ENCODE measurements at places on chromosomes 16 and 17.

DNA sequence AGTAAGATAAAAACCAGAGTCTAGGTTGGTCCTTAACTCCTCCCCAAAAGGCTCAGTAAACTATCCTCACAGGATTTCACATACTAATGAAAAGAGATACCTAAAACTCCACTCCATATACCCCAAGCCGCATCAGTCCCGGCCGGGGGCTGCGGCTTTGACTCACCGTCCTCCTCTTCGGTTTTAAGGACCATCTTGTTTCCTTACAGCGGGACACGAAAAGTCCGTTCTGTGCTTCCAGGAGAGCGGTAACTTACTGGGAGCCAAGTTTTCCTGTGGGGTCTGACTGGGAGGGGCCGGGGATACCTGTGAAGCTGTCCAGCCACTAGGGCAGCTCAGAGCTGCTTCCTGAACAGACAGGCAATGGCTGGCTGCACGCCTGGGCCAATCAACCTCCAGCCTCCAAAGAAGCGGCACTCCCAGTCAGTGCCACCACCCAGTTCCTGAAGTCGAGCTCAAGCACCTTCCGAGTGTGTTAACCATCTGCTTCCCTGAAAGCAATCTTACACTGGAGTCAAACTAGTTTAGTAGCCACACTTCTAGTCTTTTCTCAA, 45.5 kb downstream of the CYTH1 start:
- DNase-seq: no peak

- DNase-seq: no peak
These were observed 673 bp upstream of the CHD9 start for GRCh38 chr16:53053967-53054669.

GRCh38 chr16:62253966-62254365, 217.7 kb upstream of the CDH8 start:
- no peak for DNase-seq

DNA sequence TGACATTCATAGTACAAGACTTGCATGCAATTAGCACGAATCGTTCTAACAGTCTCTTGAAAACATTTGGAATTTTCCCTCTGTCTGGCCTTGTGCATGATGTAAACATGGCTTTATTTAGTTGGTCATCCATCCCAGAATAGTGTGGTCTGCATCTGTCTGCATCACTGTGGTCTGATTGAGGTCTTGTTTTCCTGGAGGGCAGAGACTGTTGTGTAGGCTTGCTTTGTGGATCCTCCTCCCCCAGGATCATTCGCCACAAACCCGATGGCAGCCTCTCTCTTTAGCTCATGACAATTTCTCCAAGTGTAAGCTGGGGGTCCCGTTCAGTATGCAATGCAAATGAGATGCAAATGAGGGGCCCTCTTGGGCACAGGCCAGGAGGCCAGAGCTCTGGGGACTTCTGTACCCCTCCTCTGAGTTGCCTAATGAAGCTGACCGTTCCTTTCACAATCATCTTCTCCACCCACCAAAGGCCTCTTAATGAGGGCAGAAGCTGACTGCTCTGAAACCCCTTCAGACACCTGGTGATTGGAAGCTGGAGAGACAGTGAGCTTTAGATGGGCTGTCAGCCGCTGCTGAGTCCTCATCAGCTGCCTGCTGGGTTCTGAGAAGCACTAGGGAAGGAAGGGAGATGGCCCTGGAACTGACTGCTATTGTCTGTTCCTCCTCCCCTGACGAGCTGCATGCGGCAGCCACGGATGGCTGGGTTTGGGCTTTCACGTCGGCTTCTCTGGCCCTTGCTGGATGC, 201.2 kb upstream of the CACNG3 start:
- no peak for DNase-seq

DNA sequence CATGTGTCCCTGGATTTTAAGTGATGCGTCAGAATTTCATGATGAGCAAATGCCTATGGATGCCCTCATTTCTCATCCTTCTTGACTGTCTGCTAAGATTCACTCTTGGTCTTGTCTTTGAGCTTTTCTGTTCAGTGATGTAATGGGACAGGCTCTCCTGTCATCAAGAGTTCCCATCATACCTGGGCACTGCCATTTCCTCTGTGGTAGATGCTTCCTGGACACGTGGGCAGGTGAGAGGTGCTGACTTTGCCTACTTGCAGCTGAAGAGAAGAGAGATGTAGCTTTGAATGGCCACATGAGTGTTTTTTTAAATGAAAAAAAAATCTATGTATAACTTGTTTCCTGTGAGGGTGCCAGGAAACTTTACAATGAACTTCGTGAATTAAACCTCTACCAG, 557.7 kb downstream of the MAF start:
- DNase-seq: no peak

DNA sequence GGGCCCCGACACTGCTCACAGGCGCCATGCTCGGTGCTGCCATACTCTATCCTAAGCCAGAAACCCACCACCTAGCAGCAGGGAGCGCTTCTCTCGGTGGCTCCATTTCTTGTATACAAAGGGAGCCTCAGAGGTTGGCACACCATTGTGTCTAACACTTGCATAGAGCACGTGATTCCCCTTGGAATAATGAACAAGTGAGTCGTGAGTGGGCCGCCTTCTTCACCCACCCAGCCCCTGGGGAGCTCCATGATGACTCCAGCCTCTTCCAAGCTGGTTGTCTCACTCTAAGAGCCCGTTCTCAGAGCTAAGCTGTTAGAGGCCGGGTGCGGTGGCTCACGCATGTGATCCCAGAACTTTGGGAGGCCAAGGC, 82.3 kb upstream of the ZNF469 start:
- no peak for DNase-seq

DNA sequence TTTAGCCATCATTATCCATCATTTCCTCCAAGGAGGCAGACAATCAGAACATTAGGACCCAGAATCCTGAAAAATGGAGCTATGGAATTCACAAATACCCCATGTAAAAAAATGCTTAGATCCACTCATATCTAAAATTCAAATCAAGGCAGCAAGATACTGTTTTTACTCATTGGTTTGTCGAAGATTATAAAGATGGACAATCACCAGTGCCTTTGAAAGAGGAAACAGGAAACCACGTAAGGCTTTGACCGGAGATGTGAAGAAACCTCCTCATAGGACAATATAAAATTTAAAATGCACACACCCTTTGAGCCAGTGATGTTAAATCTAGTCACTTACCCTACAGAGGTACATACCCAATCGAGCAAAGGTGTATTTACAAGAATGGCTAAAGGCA, 130.0 kb downstream of the XYLT1 start:
- DNase-seq: no peak

- peak; percentile 25 for DNase-seq
These were observed 48.4 kb upstream of the KDM8 start for GRCh38 chr16:27154705-27155521.

GRCh38 chr17:44362949-44363612, 572 bp downstream of the FAM171A2 start:
- no peak for DNase-seq

- no peak for DNase-seq
These were observed 67.1 kb upstream of the SLC12A3 start for GRCh38 chr16:56797861-56798260.

Data from EL (cell line).